Sigmoid colon (tissue), 7 donors: ENCODE measurements at places on chromosomes 6 and 20.

GRCh38 chr20:32968478-32969241 is 35.6 kb downstream of the SUN5 start:
- DNase-seq = peak; percentile 35

DNA sequence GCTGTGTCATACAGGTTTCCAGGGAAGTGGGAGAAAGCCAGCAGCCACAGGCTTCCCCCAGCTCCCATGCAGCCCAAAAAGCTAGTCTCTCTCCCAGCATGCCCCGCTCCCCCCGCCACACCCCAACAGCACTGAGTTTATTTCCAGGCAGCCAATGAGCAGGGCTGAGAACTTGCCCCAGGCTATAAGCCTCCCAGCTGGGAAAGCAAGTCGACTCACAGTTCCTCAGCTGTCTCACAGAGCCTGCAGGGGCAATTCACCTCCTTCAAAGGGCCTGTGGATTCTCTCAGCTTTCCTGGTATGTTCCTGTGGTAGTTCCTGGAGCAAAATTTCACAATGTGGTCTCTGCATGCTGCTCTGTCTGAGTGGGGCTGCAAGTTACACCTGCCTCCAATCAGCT is 34.2 kb downstream of the PAX1 start:
- DNase-seq = no peak

- DNase-seq = no peak
Observed at GRCh38 chr6:164911873-164912580, 397.4 kb downstream of the C6orf118 start.

GRCh38 chr6:39453241-39453640 is 130.7 kb upstream of the KCNK16 start:
- DNase-seq = no peak

DNA sequence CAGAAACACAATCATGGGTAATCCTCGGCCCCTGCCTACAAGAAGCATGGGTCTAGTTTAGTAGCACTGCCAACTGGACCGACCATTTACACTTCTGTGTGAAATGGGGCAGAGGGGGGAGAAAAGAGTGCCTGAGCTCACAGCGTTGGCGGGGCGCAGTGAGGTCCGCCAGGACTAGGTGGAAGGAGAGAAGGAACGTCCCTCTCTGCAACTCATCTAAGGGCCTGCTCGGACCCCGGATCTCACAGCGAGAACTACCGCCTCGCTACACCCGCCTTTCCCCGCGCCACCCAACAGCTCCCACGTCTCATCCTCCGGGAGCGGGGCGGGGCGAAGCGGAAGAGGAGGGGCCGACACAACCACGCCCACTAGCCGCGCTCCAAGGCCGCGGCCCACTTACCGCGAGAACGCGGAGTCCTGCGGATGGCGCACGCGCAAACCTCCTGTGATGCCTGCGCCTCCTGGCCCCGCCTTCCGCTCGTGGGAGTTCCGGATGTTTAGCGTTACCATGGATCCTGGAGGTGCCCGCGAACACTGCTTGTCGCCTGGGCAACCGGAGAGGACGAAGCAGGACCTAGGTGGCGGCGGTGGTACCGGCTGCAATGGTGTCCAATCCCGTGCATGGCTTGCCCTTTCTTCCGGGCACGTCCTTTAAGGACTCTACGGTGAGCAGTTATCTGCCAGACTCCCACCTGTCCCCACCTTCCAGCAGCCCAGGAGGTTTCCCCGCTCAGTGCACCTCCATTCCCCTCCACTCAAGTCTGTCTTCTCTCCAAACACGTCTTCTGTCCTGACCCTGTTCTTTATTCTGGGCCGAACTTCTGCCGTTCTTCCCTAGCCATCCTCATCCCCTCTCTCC is at the start of gene EFHC1:
TSS of gene EFHC1 (plus strand) at position 534 of the 859 bp plus-strand sequence. CDS start at position 603, 69 bp downstream.
- peak; percentile 99 for DNase-seq

GRCh38 chr6:164825386-164825785 is 484.0 kb downstream of the C6orf118 start:
- no peak for DNase-seq

- no peak for DNase-seq
Observed at GRCh38 chr6:158092806-158093205, 75.3 kb downstream of the SERAC1 start.

GRCh38 chr6:15213838-15214400 is 31.9 kb upstream of the JARID2 start:
- no peak for DNase-seq

DNA sequence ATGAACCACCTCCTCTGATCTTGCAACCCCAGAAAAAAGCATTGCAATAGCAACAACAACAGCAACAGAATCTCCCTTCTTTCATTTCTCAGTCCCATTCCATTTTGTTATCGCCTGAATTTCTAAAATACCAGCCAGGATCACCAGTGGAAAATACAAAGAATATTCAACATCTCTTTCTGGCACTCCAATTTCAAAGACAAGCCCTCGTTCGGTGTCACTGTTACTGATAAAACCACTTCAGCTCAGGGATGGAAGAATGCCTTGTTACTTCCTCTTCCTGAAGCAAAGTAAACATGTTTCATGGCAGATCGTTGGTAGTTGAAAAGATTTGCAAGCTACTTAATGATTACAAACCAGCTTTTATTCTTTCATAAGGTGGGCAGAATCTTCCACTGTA is 94.0 kb upstream of the SPTLC3 start:
- DNase-seq = no peak

- DNase-seq = peak; percentile 96
Observed at GRCh38 chr20:19757487-19758132, 448 bp upstream of the RIN2 start.

- DNase-seq = no peak
Observed at GRCh38 chr20:1857466-1857865, 37.7 kb upstream of the SIRPA start.

DNA sequence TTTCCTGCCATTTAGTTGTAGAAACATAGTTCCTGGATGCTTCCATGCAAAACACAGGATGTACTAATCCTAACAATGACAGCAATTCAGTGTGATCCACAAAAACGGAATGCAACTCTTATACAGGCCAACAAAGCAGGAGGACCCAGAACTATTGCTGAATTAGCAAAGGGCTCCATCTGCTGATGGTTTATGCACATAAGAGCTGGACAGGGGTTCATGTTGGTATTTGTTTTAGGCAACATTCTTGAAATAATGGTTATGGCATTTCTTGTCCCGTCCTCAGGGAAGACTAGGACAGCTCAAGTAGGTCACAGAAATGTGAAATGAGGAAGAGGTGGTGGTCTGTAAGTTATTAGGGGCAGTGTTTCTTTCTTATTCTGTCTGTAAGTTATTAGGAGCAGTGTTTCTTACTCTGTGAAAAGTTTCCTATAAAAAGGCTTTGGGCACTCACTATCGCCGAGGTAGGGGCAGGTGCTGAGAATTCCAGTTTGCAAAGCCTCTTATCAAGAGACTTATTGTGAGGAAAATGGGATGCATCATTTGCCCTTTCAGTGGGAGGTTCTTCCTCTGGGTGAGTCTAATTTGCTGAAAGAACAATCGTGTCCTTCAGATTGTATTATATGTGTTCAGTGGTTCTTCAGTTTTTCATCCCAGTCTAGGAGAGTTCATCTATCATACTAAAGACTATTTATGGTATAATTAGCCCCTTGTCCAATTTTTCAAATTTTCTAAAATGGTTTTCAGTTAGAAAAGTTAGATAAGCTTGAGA is 171.1 kb downstream of the MCHR2 start:
- DNase-seq = no peak

DNA sequence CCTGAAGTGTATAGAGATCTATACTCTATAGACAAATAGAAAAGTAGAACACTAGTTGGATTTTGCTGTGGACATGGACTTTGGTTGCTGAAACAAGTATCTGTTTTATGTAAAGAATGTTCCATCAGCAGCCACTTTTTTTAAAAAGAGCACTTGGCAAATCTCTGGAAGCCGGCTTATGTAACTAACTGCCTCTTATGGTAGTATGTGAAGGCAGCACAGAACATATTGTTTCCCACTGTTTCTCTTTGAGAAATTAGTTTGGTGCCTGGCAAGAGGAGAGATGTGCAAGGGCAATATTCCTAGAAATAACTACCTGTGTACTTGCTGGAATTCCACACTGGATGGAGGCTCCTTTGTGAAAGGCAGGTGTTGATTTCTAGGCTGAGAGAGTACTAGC is 242.3 kb upstream of the PREP start:
- no peak for DNase-seq

GRCh38 chr6:139699335-139699734 is 324.9 kb upstream of the CITED2 start:
- DNase-seq = no peak

- DNase-seq = no peak
Observed at GRCh38 chr6:19690325-19691075, 146.7 kb upstream of the ID4 start.

DNA sequence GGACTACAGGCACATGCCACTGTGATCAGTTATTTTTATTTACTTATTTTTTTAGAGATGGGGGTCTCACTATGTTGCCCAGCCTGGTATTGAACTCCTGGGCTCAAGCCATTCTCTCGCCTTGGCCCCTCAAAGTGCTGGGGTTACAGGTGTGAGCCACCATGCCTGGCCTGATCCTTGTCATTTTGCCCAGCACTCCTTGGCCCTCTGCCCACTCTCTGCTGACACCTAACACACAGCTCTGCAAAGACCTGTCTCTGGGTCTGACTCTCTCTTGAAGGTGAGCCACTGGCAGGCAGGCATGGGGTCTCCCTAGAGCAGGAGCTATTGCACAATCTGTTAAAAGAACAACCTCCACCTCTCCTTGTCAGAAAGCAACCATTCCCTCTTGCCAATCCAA is 155.6 kb downstream of the ZFP64 start:
- DNase-seq = no peak

DNA sequence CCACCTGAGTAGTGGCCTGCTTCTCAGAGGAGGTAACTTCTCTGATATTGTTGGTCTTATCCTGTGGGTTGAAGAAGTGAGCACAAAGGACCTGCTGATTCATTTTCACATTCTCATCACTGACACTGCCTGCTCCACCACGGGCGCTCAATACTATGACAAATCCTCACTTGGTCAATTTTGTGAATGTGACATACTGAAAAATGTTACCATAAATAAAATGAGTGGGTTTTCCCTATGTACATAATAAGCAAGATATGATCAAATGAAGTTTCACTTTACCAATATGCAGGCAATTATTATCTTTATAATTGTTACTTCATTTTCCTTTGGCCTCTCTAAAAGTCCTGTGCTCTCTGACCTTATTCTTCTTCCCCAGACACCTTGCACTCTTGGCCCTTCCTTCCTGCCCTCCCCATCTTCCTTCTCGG is 71.5 kb upstream of the RIPOR2 start:
- DNase-seq = no peak

- peak; percentile 41 for DNase-seq
Observed at GRCh38 chr20:697826-698225, 22.2 kb upstream of the SCRT2 start.

GRCh38 chr6:110886555-110887167 is 12.1 kb downstream of the AMD1 start:
- no peak for DNase-seq

- no peak for DNase-seq
Observed at GRCh38 chr6:3527651-3527977, 70.8 kb upstream of the SLC22A23 start.

DNA sequence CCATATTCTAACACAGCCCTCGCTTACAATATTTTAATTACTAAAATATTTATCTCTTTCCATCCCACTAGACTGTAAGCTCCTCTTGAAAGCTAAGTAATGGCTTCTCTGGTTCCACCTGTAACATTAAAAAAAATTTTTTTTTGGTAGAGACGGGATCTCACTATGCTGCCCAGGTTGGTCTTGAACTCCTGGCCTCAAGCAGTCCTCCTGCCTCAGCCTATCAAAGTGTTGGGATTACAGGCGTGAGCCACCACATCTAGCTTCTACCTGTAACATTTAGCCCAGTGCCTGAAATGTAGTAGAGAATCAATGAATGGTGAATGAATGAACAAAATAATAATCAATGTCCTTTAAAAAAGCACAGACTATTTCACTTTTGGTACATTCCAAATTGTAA is 28.8 kb downstream of the DEK start:
- no peak for DNase-seq

- DNase-seq = no peak
Observed at GRCh38 chr20:8305449-8305978, 173.4 kb downstream of the PLCB1 start.

DNA sequence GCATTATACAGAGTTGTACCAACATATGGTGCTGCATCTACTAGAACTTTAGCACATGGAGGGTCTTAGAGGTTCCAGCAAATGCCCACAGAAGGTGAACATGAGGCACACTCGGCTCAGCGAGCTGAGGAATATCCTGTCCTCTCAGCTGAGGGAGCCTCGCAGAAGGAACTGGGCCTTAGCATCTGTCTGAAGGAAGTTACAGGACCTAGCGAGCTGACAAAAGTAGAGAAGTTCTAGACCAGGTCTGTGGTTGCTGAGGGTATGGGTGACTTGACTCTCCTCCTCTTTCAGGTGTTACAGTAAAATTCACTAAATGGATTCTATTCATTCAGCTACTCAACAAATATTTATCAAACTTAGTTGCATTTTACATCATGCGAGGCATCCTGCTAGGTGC is 157.2 kb downstream of the ZDHHC14 start:
- no peak for DNase-seq

GRCh38 chr6:112100561-112100960 is 13.2 kb downstream of the FAM229B start:
- no peak for DNase-seq

- no peak for DNase-seq
Observed at GRCh38 chr6:2773449-2773848, 8.3 kb downstream of the WRNIP1 start.

- no peak for DNase-seq
Observed at GRCh38 chr6:18053078-18053477, 65.6 kb upstream of the KIF13A start.

DNA sequence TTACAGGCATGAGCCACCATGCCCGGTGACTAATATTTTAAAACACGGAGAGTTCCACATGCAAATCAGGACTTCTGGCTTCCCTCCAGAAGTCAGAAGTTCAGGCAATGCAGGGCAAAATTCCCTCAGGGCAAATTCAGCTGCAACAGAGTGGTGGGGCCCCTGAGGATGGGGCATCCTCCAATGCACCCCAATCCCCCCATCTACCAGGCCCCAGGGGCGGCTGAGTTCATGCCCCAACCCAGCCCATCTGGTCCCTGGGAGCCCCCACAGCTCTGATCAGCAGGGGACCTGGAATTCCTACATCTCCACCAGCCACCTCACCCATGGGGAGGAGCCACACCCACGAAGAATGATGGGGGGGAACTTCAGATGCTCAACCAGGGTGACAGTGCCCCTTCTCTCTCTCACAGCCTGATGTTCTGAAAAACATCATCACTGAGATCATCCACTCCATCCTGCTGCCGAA is 22.6 kb downstream of the BPIFB1 start:
- DNase-seq = no peak

DNA sequence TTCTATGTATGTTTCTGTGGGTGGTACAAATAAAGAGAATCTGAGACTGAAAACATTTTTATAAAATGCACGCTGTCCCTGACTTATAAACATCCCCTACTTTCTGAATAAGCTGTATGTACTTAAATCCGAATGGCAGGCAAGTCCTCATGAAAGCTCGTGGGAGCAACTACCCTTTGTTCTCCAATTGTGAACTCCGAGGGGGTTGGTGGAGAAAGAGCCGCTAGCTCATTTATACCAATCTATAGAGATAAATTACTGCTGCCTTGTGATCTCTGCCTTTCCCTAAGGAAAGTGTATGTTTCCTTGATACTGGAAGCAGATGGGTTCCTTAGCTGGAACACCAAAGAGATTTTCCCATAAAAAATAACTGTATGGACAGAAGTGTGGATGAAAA is 84.5 kb downstream of the GJA10 start:
- DNase-seq = no peak
